ENCODE measurements at places on chromosomes 6 and 20.

DNA sequence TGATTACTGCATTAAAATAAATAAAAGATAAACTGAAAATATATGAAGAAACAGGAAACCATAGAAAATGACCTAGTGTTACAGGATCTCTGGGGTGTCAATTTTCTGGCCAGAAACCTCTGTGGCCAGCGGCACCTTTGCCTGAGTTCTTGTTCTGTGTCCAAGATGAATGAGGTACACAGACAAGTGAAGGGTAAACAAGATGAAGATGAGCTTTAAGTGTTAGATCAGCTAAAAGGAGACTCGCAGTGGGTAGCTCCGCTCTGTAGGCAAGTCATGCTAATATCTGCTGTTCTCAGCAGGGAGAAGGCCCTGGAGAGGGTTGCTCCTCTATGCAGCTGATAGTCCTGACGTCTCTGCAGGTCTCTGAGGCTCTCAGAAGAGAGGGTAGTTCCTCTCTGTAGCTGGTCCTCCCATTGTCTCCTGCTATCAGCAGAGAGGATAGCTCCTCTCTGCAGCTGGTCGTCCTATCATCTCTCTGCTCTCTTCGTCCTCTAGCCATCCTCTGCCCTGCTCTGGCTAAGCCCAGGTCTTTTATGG, 35.9 kb upstream of the TBC1D22B start:
- H3K4me1 ChIP-seq = peaks cover 7% of the 10 kb centered on the region
- H3K27ac ChIP-seq = peak overlapping the region; percentile 78
- no peaks in the 10 kb centered on the region for H3K36me3 ChIP-seq

DNA sequence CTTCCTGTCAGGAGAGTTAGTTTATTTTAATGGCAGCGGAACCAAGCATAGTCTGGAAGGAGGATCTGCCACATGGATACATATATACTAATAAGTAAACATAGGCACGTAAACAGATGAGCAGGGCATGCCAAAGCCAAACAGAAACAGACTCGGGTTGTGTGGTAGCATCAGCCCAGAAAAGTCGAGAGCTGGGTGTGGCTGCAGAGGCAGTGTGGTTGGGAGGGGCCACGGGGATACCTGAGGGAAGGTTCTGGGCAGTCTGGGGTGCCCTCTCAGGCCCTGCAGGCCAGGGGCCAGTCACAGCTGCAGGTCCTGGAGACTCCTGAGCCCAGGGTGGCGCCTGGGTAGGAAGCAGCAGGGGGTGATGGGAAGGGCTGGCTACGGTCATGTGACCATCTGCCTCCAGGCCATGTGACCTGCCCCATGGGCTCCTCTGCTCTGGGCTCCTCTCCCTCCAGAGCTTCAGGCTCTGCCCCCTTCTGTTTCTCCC, 42.8 kb upstream of the MRPS10 start:
- H3K27ac ChIP-seq = no peak overlapping the region
- no peaks in the 10 kb centered on the region for H3K27me3 ChIP-seq
- H3K36me3 ChIP-seq = no peaks in the 10 kb centered on the region
- peaks cover 5% of the 10 kb centered on the region for H3K4me1 ChIP-seq
- H3K4me3 ChIP-seq = no peak overlapping the region

DNA sequence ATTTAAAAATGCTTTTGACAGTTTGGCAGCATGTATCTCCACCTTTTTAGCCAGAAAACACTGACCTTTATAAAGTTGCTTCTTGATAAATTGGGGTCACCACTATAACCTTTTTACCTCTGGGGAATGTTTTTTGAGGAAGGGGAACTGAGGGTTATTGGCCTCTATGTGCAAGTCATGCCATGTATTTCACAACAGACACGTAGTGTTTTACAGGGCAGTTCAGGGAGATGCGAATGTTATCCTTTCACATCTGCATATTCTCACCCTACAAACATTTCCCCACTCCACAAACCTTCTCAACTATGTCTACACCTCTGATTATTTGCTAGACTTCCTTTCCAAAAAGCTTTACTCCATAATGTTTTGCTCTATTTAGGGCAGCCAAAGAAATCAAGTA, 17.0 kb upstream of the SLA2 start:
- peaks cover 4% of the 10 kb centered on the region for H3K36me3 ChIP-seq
- H3K4me3 ChIP-seq = no peak overlapping the region
- no peaks in the 10 kb centered on the region for H3K27me3 ChIP-seq

DNA sequence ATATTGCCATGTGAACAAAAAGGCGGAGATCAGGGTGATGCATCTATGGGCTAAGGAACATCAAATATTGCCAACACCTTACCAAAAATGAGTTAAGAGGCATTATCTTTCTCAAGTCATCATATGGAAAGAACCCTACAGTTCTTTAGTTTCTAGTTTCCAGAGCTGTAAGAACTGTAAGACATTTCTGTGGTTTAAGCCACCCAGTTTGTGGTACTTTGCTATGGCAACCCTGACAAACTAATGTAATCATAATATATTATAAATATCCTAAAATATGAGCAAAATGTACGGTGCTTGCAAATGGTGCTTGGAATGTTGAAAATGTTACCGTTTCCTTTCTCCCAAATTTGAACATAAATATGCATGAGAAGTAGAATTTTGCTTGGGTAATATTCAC, 349.6 kb downstream of the PHF3 start:
- no peaks in the 10 kb centered on the region for H3K4me1 ChIP-seq
- no peak for DNase-seq
- no peak overlapping the region for H3K4me3 ChIP-seq
- H3K27ac ChIP-seq = no peak overlapping the region
- no peaks in the 10 kb centered on the region for H3K36me3 ChIP-seq
- H3K27me3 ChIP-seq = no peaks in the 10 kb centered on the region

GRCh38 chr6:149129371-149130077, 188.0 kb upstream of the TAB2 start:
- H3K27me3 ChIP-seq = no peaks in the 10 kb centered on the region
- H3K36me3 ChIP-seq = peaks cover 2% of the 10 kb centered on the region
- H3K4me1 ChIP-seq = peaks cover 62% of the 10 kb centered on the region
- H3K4me3 ChIP-seq = no peak overlapping the region
- no peak for DNase-seq
- peak overlapping the region; percentile 88 for H3K27ac ChIP-seq

DNA sequence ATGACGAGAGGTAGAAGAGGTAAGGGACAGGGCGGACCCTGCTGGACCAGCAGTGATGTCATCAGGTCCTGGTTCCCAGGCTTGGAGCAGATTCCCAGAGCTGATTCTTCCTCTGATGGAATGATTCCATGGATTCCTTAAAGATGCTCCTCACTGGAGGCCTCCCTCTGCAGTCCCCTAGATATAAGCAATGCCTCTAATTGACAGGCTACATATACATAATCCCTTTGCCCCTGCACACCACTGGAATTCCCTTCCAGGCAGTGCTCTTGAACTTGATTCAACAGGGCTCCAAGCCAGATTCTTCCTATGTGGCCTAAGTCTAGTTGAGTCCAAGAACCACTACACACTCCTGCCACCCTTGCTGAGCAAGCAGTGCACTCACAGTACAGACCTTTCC, 52.3 kb upstream of the L3MBTL3 start:
- no peak overlapping the region for H3K27ac ChIP-seq
- H3K36me3 ChIP-seq = peaks cover 6% of the 10 kb centered on the region
- H3K27me3 ChIP-seq = peaks cover 13% of the 10 kb centered on the region

DNA sequence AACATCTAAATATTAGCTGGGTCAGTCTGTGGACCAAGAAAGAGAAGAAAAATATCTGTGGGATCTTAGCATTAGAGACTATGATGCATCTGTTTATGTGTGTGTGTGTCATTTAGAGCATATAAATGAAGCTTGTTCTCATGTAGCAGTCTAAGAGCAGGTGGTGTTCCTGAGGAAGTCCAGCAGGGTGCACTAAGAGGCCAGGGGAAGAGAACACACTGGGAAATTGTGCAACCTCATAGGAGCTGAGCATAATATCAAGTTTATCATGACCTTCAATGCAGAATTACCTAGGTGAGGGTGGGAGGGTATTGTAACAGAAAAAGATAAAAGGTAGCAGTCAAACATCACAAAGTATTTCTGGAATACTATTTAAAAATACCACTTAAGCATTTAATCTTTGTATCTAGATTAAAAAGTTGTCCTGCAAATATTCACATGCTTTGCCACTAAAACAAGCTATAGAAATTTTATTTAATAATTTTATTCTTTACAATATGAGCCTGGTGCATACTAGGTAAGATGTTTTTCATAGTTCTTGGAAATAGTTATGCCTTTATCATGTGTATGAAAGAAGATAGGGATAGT, 80.5 kb downstream of the SMPDL3A start:
- peaks cover 10% of the 10 kb centered on the region for H3K27me3 ChIP-seq
- H3K4me3 ChIP-seq = no peak overlapping the region
- no peaks in the 10 kb centered on the region for H3K4me1 ChIP-seq
- H3K27ac ChIP-seq = no peak overlapping the region

- peak overlapping the region; percentile 88 for H3K27ac ChIP-seq
- peaks cover 59% of the 10 kb centered on the region for H3K4me1 ChIP-seq
- H3K4me3 ChIP-seq = peak overlapping the region; percentile 50
- no peak for DNase-seq
- peaks cover 42% of the 10 kb centered on the region for H3K36me3 ChIP-seq
- no peaks in the 10 kb centered on the region for H3K27me3 ChIP-seq
Observed at GRCh38 chr6:160013987-160014868, 45.3 kb downstream of the IGF2R start.

DNA sequence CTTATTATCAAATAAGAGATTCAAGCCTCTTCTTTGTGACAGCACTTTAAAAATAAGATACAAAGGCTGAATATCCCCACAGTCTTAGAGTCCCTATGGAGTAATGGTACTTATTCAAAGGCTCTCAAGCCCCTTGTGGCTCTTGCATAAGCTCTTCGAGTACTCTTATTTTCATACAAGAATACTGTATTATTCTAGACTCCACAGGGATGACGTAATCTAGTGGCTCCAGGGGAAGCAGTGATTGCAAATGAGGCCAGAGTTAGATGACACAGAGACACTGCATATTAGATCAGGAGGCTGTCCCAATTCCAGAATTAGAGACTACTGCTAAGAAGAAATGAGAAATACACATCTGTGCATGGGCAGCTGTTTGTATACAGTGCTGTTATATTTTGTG, 1195.9 kb upstream of the MAP3K7 start:
- no peak overlapping the region for H3K27ac ChIP-seq
- H3K36me3 ChIP-seq = no peaks in the 10 kb centered on the region
- H3K27me3 ChIP-seq = no peaks in the 10 kb centered on the region
- H3K4me1 ChIP-seq = no peaks in the 10 kb centered on the region
- DNase-seq = no peak
- no peak overlapping the region for H3K4me3 ChIP-seq

GRCh38 chr6:7917729-7918128, 7.1 kb upstream of the TXNDC5 start:
- DNase-seq = no peak
- no peak overlapping the region for H3K4me3 ChIP-seq
- no peaks in the 10 kb centered on the region for H3K36me3 ChIP-seq

- no peaks in the 10 kb centered on the region for H3K36me3 ChIP-seq
- DNase-seq = no peak
- H3K27ac ChIP-seq = no peak overlapping the region
- H3K4me3 ChIP-seq = no peak overlapping the region
- H3K4me1 ChIP-seq = peaks cover 6% of the 10 kb centered on the region
Observed at GRCh38 chr20:50750145-50750671, 18.8 kb downstream of the PARD6B start.

DNA sequence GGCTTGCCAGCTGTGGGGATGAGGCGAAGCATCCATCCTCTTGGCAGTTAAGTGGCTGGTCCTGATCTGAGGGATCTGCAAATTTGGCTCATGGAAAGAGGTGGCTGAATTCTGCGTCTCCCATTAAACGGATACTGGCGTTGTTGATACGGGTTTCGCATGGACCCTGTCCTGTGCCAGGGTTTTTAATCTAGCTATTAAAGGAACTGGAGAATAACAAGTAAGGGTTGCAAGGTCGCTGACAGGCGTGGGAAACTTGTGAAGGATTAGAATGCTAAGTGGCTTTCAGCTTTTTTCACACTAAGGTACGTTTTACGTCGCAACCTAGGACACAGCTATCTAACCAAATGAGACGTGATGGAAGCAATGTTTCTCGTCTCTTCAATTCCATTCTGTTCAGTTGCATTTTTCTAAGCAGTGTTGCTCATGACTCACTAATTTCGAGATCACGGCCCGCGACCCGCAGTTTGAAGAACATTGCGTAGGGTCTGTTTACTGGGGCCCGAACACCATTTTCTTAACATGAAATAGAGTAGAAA, 852 bp downstream of the GMNN start:
- H3K27me3 ChIP-seq = no peaks in the 10 kb centered on the region
- no peaks in the 10 kb centered on the region for H3K36me3 ChIP-seq
- H3K4me1 ChIP-seq = peaks cover 15% of the 10 kb centered on the region
- H3K4me3 ChIP-seq = peak overlapping the region; percentile 98
- peak overlapping the region; percentile 98 for H3K27ac ChIP-seq
- DNase-seq = no peak

DNA sequence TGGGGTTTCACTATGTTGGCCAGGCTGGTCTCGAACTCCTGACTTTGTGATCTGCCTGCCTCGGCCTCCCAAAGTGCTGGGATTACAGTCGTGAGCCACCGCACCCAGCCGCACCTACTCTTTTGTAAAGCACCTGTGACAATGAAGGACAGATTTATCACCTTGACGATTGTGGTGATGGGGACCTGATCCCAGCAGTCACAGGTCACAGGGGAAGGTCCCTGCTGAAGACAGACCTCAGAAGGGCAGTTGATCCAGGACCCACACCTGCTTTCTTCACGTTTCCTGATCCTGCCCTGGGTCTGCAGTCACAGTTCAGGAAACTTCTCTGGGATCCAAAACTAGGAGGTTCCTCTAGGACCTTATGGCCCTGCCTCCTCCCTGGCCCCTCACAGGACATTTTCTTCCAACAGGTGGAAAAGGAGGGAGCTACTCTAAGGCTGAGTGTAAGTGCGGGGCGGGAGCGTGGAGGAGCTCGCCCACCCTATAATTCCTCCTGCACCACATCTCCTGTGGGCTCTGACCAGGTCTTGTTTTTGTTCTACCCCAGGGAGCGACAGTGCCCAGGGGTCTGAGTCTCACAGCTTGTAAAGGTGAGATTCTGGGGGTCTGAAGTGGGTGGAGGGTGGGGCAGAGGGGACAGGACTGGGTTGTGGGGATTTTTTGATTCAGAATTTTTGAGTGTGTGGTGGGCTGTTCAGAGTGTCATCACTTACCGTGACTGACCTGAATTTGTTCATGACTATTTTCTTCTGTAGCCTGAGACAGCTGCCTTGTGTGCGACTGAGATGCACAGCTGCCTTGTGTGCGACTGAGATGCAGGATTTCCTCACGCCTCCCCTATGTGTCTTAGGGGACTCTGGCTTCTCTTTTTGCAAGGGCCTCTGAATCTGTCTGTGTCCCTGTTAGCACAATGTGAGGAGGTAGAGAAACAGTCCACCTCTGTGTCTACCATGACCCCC, 3.0 kb downstream of the HLA-E start:
- peaks cover 31% of the 10 kb centered on the region for H3K36me3 ChIP-seq
- no peak for DNase-seq
- peak overlapping the region; percentile 99 for H3K4me3 ChIP-seq
- H3K27me3 ChIP-seq = no peaks in the 10 kb centered on the region

GRCh38 chr6:154605178-154605881, 94.8 kb upstream of the CNKSR3 start:
- DNase-seq = no peak
- no peaks in the 10 kb centered on the region for H3K27me3 ChIP-seq
- H3K27ac ChIP-seq = no peak overlapping the region
- no peaks in the 10 kb centered on the region for H3K36me3 ChIP-seq

DNA sequence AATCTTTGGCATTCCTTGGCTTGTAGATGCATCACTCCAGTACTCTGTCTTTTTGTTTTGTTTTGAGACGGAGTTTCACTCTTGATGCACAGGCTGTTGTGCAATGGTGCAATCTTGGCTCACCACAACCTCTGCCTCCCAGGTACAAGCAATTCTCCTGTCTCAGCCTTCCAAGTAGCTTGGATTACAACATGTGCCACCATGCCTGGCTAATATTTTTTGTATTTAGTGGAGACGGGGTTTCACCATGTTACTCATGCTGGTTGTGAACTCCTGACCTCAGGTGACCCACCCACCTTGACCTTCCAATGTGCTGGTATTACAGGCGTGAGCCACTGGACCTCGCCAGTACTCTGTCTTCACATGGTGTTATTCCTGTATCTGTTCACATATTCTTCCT, 35.8 kb upstream of the LGSN start:
- H3K27ac ChIP-seq = no peak overlapping the region
- no peak for DNase-seq
- H3K36me3 ChIP-seq = no peaks in the 10 kb centered on the region
- H3K27me3 ChIP-seq = peaks cover 18% of the 10 kb centered on the region
